IPS DF 6.9 (cell line): ENCODE measurements at places on chromosomes 3 and 15.

DNA sequence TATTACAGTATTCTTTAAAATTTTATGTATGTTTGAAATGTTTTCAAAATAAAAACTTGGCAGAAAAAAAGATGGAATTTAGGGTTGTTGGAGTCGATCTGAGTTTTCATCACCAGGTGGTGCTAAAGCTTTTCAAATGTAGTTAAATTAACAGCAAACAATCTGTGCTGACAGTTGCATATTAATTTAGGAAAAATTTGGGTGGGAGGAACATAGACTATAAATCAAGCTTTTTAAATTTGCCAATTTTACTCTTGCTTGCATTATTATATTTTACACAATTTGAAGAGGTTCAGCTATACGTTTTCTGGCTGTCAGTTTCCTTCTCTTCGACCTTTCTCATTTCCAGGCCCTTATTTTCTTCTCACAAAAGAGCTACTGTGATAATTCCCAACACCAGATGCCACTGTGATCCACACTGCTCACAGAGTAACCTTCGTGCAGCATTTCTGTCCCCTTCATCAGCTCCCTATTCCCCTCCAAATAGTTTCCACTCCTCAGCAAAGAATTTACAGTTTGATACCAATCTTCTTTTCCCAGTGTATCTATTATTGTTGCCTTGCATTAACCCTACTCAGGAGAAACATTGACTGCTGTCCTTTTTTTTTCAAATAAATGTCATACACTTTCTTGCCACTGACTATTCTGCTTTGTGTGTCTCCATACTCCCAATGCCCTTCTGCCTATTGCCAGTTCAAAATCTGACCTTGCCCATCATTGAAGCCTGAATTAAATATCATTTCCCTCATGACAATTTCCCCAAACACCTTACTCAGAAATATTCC, 53.4 kb upstream of the EIF5A2 start:
- H3K4me1 ChIP-seq, result 0 out of 2 replicates have a peak, but pooled peaks cover 1% of the 10 kb centered on the region
- H3K27ac ChIP-seq, result no peak overlapping the region
- H3K4me3 ChIP-seq, result no peak overlapping the region
- no peaks in the 10 kb centered on the region for H3K27me3 ChIP-seq

DNA sequence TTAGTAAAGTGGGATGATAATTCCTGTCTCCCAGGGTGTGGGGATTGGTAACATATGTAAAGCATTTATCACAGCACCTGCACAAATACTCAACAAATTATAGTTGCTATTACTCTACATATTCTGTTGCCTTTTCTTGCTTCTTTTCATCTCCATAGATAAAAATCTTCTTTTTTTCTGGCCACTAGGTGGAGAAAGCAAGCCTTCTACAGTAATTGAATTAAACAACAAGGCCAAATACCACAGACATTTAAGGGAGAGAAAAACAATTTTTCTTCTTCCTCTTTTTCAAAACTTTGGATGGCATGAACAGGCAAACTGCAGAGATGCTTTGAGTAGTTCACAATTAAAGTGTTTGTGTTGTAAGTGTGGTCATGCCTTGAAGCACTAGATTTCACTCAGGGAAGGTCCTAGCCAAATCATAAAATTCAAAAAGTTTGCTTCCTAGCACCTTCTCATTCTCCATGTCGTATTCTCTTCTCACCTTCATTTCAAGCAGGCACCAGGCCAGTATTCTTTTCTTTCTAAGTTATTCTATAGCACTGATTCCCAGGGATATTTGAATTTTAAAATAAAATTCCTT, 493.4 kb upstream of the TGFBR2 start:
- no peak overlapping the region for H3K27ac ChIP-seq
- DNase-seq, result no peak
- H3K4me1 ChIP-seq, result no peaks in the 10 kb centered on the region
- no peaks in the 10 kb centered on the region for H3K36me3 ChIP-seq
- H3K4me3 ChIP-seq, result no peak overlapping the region
- H3K27me3 ChIP-seq, result no peaks in the 10 kb centered on the region

GRCh38 chr3:73423116-73423515, 201.6 kb downstream of the PDZRN3 start:
- H3K27me3 ChIP-seq, result no peaks in the 10 kb centered on the region
- DNase-seq, result no peak
- no peaks in the 10 kb centered on the region for H3K36me3 ChIP-seq
- H3K27ac ChIP-seq, result no peak overlapping the region
- H3K4me3 ChIP-seq, result no peak overlapping the region

DNA sequence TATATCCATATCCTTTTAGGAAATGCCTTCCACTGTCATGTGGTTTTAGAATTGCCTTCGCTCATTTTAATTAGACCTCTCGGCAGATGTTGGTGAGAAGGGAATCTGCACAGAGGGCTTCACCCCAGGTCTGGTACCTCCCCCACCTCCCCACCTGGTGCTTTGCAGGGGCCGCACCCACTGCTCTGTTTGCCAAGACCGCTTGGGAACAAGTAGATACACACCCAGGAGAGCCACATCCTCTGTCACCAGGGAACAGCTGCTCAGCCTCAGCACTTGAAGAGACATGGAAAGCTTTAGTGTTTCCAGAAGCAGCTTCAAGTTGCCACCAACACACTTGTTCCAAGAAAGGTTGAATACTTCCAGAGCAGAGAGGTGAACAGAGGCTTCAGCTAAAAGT, 21.8 kb downstream of the LRRC31 start:
- no peak overlapping the region for H3K27ac ChIP-seq
- no peaks in the 10 kb centered on the region for H3K4me1 ChIP-seq
- no peak overlapping the region for H3K4me3 ChIP-seq
- DNase-seq, result no peak
- no peaks in the 10 kb centered on the region for H3K36me3 ChIP-seq

- no peak overlapping the region for H3K4me3 ChIP-seq
- no peaks in the 10 kb centered on the region for H3K27me3 ChIP-seq
- no peak overlapping the region for H3K27ac ChIP-seq
These were observed 108.7 kb upstream of the ALDH1A3 start for GRCh38 chr15:100770661-100771584.

DNA sequence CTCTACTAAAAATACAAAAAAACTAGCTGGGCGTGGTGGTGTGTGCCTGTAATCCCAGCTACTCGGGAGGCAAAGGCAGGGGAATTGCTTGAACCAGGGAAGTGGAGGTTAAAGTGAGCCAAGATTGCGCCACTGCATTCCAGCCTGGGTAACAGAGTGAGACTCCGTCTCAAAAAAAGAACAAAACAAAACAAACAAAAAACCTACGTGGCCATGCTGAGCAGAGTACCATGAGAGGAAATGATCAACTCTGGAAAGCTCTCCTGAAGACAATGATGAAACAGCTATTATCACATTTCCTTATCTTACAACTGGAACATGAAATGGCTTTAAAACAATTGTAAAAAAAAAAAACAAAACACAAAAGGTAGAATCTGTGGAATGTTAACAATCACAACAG, 75.2 kb downstream of the CHSY1 start:
- H3K27ac ChIP-seq, result no peak overlapping the region
- H3K4me3 ChIP-seq, result no peak overlapping the region
- DNase-seq, result no peak
- peaks cover 3% of the 10 kb centered on the region; the same call in 1 of the 2 replicates for H3K4me1 ChIP-seq
- H3K27me3 ChIP-seq, result no peaks in the 10 kb centered on the region
